Hematopoietic multipotent progenitor cell (in vitro differentiated cells): ENCODE measurements at places on chromosomes 3 and 15. TPM values are rescaled to one million over a fixed set of nuclear protein-coding genes. Genes with fewer than 3 reads are reported as not detected.

- no peak for DNase-seq
Measured at GRCh38 chr15:68177742-68178141, 27.4 kb downstream of the CALML4 start.

GRCh38 chr3:51799879-51800749, 21.1 kb upstream of the IQCF6 start:
- peak; percentile 13 for DNase-seq

- DNase-seq, result no peak
Measured at GRCh38 chr15:81376231-81376630, 2.2 kb upstream of the TMC3 start.

- no peak for DNase-seq
Measured at GRCh38 chr3:6803619-6804018, 57.3 kb upstream of the GRM7 start.

- DNase-seq, result no peak
Measured at GRCh38 chr3:79639855-79640254, 127.9 kb downstream of the ROBO1 start.

DNA sequence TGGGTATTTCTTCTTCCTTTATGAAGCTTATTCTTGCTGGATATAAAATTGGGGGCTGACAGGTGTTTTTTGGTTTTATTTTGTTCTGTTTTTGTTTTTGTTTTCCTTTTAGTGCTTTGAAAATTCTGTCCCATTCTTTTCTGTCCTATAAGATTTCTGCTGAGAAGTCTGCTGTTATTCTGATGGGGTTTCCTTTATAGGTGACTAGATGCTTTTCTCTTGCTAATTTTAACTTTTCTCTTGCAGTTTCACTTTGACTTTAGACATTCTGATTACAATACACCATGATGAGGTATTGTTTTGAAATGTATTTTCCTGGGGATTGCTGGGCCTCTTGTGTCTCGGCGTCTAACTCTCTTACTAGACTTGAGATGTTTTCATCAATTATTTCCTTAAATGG, 22.8 kb downstream of the TTC14 start:
- no peak for DNase-seq

- DNase-seq, result no peak
Measured at GRCh38 chr3:66394019-66394752, 106.6 kb downstream of the LRIG1 start.

DNA sequence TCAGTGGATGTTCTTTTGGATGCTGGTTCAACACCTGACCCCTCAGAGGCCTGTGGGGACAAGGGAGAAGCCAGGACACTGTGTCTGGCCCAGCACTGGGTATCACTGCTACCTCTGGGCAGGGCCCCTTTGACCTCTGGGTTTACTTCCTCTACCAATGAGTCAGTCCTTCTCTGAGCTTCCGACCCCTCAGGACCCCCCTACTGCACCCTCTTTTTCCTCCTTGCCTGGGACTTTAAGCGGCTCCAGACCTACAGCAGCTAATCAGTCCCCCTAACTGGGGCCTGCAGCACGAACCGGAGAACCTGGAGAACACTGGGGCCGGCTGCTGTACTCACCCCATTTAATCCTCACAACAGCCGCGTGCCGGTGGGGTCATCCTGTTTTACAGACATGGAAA, 3.8 kb downstream of the CHST14 start:
- no peak for DNase-seq

GRCh38 chr3:141979050-141979671, 102.7 kb downstream of the ATP1B3 start:
- no peak for DNase-seq

DNA sequence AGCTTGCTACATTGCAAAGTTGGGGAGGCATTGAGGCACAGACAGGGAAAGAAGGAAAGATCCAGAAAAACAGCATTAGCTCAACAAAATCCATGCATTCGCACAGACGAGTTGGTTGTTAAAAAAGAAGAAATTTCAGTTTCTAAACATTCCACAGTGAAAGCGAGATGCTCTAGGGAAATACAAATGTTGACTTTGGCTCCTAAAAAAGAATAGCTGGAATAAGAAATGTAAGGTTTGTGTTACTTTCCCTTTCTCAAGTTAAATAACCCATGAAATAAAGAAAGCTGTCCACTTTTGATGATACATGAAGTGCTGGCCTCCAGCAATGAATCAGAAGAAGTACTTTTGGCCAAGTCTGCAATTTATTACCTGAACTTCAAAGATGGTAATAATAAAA, 465.1 kb downstream of the ERC2 start:
- DNase-seq, result no peak

DNA sequence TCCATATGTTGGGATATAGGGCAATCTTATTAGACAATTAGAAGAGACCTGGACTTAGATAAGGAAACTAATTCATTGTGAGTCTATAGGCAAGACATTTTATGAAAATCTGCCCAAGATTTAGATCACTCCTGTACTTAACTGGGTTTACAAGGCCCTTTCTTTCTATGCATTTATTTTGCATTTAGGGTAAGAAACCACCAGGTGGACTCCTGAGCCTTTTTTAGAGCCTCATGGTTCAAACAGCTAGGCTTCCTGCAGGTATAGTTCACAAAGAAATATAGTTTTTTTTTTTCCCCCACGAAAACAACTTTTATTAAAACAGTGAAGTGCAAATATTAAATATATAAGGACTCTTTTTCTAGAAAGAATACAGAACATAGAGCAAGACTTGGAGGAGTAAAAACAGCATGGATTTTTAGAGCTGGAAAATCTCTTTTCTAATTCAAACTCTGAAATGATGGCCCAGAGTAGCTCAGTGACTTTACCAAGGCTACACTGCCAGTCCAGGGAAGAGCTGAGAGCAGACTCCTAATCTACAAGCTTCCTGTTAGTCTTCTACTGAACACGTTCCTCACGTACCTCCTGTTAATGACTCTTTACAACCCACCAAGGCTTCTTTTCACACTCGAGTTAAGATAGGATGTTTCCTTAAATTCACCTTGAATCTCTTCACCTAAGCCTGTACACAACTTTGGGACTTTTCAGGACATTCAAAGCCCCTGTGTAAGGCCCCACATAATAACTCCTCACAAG, 400.9 kb upstream of the ATP11B start:
- DNase-seq, result no peak

DNA sequence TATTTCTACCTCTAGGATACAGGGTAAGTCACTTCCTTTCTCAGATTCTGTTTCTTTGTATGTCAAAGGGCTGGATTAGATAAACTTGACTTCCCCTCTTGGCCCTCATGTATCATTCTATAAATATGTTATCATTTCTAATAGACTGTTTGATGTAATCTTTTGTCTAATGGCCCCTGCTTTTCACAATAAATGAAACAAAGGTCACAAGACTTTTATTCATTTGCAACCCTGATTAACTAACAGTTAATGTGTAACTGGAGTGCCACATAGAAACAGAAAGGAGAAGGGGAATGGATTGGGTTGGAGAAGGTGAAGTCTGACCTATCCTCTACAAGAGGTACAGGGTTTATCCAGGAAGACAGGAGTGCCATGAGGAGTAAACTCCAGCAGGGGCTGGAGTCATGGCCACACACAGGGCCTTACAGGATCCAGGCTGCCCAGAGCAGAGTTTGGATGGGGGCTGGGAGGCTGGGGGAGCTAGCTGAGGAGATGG, 8.0 kb upstream of the B3GNT5 start:
- DNase-seq, result no peak

DNA sequence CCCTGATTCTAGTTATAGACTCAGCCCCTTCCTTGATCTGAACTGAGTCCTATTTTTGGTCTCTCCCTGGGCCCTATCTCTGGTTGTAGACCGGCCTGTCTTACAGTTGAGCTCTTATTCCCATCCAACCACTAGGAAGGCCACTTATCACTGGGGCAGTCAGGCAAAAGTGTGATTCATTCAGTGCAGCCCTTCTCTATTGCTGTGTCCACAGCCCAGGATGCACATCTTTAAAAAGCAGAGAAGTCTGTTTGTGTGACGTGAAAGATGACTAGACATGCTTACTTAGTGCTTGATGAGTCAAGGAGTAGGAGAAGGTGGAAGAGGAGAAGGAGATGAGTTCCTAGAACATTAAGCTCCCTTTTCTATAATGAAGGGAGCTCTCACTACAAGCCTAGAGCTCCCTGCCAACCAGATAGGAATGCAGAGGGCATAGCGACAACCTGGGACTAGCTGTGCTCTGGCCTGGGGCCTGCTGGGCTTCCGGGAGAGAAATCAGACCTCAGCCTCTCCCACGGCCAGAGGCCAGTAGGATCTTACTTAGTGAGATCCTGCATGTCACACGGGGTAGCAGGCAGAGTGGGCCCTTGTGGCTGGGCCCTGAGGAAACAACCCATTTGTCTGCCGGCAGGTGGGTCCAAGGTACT, 25.7 kb downstream of the INSYN1 start:
- no peak for DNase-seq

COL6A5 gene
- total RNA-seq, result 0.54 TPM
